Central memory CD8-positive, alpha-beta T cell (primary cell): ENCODE measurements at places on chromosomes 11 and 22.

DNA sequence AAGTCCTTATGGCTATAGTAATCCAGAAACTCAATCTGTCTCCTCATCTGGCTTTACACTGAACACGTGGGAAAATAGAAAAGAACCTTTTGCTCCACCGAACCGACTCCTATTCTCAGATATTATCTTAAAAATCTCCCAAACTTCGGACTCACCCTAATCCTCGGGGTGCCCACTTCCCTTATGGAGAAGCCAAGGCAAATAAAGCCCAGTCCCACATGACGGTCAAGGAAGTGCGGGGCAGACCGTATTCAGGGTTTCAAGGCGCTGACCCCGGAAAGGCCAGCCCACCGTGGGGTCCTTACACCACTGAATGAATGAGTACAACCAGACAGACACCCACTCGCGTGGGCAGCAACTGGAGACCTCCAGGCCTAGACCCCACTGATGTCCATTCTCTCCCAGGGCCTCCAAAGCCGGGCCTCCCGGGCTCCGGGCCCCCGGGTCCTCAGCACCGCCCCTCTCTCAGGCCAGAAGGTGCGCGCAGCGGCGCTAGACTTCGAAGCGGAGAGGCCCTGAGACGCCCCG, 489 bp downstream of the NUP98 start:
- DNase-seq = no peak

DNA sequence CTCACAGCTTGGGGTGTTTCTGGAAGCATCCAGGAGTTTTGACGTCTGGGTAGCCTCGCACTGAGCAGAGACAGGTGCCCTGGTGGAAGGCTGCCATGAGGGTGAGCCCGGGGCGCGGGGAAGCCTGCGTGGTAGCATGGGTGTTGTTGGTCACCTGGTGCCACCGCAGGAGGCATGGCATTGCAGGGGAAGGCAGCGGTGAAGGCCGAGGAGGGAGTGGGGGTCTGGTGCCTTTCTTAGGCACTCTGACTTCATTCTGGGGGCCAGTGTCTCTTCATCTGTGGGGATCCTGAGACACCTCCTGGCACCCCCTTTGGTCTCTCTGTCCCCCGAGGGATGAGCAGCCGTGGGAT, 271.2 kb downstream of the TBC1D22A start:
- DNase-seq = no peak

DNA sequence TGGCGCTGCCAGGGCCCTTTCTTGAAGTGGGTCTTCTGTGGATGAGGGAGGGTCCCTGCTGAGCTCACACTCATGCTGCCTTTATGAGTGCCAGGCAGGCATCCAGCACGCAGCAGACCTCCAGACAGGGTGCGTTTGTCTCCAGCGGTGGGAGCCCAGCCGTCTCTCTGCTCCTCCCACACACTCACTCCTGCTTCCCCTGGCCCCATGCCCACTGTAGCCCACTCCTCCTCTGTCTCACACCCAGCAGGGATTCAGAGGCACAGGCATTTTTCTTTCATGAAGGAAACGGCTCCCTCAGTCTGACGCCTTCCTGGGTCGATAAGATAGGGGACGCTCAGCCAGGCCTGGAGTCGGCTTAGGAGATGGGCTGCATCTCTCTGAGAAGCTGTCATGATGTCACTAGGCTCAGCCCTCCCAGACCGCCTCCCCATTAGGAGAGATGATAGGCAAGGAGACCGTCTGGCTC, 183.9 kb upstream of the NCAM1 start:
- no peak for DNase-seq

DNA sequence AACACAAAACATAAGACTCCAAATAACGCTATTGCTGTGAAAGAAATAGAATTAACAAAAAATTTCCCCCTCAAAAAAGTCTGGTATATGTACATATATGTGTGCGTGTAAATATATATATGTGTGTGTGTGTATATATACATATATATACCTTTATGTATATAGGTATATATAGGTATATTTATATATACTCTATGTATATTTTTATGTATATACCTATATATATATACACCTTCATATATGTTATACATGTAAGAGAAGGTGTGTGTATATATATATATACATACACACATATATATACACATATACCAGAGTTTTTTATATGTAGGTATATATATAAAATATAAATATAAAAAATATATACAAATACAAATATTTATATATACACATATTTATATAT, 199.2 kb downstream of the RAB38 start:
- no peak for DNase-seq

- no peak for DNase-seq
These were observed 1.4 kb downstream of the PACSIN3 start for GRCh38 chr11:47184711-47185304.

DNA sequence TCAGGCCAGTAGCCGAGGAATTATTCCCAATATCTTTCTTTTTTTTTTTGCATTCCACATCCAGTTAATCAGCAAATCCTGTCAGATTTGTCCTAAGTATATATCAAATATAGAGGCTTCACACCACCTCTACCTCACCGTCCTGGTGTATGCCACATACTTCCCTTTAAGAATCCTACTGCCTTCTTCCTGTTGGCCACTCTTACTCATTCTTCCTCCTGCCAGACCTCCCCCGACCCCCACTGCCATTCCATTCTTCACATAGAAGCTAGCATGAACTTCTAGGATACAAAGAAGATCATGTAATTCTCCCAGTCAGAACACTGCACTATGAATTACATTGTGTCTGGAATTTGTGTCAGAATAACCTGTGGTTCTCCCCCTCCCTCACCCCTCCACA, 89.5 kb downstream of the TRIM44 start:
- no peak for DNase-seq

DNA sequence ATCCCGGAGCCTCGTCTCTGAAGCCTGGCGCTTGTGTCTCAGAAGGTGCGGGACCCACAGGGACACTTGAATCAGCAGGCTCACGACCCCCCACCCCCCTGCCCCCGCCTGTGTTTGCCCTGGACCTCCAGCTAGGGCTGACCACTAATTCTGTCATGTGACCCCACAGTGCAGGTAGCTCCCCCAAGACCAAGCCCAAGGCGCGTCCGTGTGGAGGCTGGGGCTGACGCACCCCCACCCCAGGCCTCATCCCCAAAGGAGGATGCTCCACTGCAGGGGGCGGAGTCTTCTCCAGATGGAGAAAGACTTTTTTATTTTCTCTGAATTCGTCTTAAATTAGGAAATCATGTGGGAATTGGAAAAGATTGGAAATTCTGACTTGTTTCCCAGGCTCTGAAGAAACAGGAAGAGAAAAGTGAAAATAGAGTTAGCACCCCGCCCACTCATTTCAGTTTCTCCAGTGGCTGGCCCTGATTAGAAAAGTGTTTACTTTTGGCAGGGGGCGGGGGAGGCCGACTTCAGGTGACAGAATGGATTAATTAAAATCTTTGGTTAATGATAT, 1.0 kb upstream of the RELA start:
- DNase-seq = no peak

DNA sequence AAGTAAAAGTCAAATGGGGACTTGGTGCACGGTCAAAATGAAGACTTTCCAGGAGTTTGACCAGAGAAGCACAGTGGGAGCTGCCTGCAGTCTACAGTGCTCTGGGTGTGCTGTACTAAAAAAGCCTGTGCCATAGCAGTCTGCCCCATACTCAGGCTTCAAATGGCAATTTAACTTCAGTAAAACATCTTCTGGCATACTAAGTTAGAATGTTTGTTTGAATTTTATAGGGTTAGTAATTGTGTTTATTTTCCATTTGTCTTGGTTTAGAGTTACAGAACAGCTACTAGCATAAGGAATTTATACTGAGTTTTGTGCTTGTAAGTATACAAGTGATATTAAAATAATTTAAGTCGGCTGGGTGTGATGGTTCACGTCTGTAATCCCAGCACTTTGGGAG, 29.3 kb upstream of the LIPT2 start:
- no peak for DNase-seq

- no peak for DNase-seq
These were observed 12.5 kb downstream of the OR5B3 start for GRCh38 chr11:58394195-58394594.

DNA sequence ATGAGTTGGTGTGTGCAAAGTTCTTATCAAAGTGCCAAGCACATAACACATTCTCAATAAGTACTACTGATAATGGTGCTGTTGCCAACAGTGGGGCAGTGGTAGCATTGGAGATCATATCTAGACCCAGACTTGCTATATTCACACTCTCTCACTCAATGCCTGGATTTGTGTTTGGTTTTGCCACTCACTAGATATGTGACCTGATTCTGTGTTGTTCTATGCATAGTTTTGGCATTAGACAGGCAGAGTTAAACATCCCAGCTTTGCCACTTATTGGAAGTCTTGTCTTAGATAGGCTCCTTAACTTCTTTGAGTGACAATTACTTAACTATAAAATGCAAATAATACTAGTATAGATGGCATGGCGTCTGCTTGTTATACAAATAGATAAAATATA, 642.6 kb upstream of the CCDC179 start:
- no peak for DNase-seq

- no peak for DNase-seq
These were observed 430.9 kb downstream of the BRD1 start for GRCh38 chr22:49396817-49397216.

GRCh38 chr22:47373648-47374272, 611.3 kb downstream of the TBC1D22A start:
- DNase-seq = no peak

- DNase-seq = no peak
These were observed 737 bp downstream of the PPP2R1B start for GRCh38 chr11:111765320-111765983.
